Dermis blood vessel endothelial cell (primary cell): ENCODE measurements at places on chromosomes 11 and 22.
A peak's percentile ranks its signal among the peaks of the same experiment; 100 is the strongest.

DNA sequence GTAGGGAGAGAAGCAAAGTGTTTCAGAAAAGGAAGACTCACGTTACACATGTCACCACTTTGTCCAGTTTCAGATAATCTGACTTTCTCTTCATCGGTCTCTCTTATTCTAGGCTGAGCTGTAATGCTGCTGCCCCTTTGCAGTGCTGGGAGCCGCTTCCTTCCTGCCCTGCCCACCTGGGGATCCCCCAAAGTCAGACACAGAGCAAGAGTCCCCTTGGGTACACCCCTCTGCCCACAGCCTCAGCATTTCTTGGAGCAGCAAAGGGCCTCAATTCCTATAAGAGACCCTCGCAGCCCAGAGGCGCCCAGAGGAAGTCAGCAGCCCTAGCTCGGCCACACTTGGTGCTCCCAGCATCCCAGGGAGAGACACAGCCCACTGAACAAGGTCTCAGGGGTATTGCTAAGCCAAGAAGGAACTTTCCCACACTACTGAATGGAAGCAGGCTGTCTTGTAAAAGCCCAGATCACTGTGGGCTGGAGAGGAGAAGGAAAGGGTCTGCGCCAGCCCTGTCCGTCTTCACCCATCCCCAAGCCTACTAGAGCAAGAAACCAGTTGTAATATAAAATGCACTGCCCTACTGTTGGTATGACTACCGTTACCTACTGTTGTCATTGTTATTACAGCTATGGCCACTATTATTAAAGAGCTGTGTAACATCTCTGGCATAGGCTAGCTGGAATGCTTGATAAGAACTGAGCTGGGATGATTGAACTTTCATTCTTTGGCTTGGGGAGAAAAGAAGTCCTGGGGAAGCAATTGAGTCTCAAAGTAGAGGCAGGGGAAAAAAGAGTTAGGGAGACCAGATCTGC is 31.2 kb upstream of the SMIM35 start:
- no peak for DNase-seq

- DNase-seq, result peak; percentile 59
Observed at GRCh38 chr11:112343368-112344039, 82.8 kb upstream of the PLET1 start.

DNA sequence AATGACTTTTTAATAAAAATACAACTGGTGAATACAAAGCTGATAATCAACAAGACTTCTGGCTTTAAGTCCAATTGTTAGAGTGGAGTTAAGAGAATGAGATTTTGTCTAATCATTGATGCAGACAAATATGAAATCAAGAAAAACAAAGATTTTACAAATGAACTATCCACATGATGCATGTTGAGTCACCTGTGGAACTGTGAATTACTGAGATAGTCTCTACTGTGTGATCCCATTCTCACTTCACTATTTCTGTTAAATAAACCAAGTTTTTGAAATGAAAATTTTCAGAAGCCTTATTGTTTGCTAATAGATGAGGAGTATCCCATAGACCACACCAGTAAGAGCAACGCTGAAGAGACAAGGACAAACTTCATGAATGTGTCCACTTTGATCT is 8.4 kb upstream of the CTSC start:
- DNase-seq, result no peak

DNA sequence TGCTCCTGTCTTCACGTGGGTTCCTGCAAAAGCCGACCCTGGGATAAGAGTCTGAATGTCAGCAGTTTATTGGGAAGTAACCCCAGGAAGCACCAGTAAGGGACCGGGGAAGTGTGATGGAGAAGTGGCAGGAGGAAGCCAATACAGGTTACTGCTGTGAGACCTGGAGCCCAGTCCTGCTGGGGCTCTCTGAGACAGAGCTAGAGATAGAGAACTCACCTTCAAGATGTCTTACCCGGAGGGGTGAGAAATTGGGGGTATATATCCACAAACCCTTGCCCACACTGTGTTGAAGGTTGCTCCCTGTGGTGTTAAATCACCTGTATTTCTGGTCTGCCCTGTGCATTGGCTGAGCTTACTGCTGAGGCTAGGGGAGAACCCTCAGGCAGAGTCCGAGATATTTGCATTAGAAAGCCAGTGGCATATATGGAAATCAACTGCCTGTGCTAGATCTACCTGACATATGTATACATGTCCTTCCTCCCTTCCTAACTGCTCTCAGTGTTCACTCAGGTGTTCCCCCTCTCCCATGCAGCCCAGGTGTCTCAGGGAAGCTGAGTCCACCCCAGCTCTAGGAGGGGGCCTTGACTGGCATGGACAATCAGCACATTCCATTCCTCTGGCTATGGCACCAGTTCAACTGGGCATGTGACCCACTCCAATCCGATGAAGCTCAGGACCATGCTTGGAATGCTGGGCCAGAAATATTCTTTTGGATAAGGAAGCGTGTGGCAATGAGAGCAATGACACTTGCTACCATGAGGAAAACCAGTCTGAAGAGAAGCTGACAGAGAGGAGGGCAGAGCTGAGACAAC is 6.8 kb upstream of the MICAL2 start:
- DNase-seq, result no peak

DNA sequence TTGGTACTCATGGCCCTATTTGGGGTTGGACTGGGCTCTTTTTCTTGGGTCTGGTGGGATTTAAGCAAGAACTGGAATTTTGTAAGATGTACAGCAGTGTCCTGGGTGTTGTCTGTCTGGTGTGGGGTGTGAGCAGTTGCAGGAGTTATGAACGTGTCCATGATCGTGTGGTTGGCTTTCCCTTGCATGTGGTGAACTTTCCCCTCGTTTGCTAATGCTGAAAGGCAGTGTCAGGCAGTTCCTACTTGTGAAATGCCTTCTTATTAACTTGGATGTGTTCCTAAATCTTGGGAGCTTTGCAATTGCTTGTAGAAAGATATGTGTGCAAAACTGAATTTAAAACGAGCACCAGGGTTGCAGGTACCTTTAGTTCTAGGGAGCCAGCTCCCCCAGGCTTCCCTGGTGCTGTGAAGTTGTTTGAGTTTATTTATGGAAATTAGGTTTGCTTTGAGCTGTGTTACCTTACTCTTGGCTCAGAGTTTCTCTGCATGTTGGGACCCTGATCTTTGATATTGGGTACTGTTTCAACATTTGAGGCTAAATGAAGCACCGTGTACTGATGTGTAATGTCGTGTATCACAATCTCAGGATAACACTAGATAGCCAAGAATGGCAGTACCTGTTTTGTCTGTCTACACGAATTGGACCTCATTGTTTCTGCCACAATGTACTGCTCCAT is 35.8 kb upstream of the HSD17B12 start:
- DNase-seq, result peak; percentile 18

GRCh38 chr11:128521682-128522054 is 65.7 kb downstream of the ETS1 start:
- DNase-seq, result peak; percentile 47

DNA sequence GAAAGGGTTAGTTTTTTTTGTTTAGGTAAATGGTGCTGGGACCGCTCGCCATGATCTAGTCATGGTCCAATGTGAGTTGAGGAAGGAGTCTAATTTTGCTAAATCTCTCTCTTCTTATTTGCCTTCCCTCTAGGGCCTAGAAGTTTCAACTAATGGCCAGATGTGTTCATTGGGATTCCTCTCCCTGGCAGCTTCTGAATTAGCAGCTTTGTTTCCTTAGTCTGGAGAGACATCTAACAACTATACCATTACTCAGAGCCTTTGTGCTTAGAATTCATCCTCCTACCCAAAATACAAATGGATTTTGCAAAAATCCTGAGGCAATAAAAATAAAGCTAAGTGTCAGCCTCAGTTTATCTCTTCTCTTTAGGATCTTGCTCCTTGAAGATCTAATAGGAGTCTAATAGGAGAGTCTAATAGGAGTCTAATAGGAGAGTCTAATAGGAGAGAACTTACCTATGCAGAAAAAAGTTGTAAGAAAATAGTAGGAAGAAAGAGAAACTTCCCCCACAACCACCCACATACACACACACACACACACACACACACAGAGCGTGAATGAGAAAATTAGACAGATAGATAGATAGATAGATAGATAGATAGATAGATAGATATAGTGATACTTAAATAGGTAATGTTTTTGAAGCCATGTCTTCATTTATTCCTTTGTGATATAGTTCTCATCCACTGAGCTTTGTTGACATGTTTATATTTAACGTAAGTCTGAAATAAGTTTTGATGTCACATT is 980.5 kb upstream of the CNTN5 start:
- DNase-seq, result no peak

GRCh38 chr11:130141561-130142341 is 17.8 kb upstream of the ST14 start:
- DNase-seq, result no peak

- DNase-seq, result peak; percentile 48
Observed at GRCh38 chr11:85685820-85686459, at the start of gene CCDC89. Gene CCDC89 (minus strand): TSS chr11:85686195. CDS start chr11:85686130, 65 bp downstream.

DNA sequence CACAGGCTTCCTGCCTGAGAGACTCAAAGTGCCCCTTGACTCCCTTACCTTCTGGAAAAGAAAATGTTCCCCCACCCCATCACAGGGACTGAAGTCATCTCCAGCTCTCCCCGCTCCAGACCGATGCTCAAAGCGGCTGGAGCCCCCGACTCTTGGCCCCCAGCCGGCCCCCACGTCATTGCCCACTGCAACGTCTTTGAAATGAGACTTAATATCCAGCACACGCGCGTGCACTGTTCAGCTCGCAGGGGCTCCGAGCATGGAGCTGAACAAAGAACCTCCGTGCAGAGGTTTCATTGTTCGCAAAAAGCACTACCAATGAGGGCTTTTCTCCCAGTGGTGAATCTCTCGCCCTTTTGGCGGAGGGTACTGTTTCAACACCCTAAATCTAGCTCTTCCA is 313.4 kb upstream of the SORL1-AS1 start:
- DNase-seq, result no peak

DNA sequence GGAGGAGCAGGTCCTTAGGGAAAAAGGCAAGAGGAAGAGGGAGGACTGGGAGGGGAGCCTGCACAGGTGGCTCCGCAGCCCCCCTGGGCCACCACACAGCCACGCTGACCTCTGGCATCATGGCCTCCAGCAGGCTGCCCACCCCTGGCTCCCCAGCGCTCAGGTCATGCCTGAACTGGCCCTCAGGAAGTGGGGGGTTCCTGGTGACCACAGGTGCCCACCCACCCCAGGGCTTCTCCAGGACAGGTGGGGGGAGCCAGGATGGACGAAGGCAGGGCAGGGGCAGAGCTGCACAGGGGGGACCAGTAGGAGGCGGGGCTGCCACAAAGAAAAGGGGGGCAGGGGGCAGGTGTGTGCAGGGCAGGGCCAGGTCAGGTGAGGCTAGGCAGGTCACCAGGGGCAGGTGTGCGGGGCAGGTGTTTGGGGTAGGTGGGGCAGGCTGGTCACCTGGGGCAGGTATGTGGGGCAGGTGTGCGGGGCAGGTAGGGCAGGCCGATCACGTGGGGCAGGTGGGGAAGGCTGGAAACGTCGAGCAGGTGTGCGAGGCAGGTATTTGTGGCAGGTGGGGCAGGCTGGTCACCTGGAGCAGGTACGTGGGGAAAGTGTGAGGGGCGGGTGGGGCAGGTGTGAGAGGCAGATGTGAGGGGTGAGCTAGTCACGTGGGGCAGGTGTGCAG is 997 bp downstream of the DEAF1 start:
- no peak for DNase-seq

- peak; percentile 37 for DNase-seq
Observed at GRCh38 chr11:35376613-35377012, 42.7 kb downstream of the SLC1A2 start.

GRCh38 chr22:50517495-50518260 is 7.7 kb downstream of the SCO2 start:
- DNase-seq, result no peak

DNA sequence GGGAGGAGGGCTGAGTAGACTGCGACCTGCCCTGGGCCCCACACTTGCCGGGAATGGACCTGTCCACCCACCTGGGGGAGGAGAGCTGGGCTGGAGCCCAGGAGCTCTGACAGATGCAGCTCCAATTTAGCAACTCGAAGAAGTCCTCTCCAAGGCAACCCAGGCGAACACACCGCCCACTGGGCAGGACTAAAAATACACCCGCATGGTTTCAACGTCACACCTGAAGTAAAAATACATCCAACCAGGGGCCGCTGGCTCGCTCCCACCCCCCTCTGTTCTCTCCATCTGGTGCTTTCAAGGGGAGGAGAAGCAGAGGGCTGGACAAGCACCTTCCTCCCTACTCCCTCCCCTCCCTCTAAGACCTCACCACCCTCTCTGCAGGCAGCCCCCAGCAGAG is 119.9 kb downstream of the FEZ1 start:
- DNase-seq, result no peak

DNA sequence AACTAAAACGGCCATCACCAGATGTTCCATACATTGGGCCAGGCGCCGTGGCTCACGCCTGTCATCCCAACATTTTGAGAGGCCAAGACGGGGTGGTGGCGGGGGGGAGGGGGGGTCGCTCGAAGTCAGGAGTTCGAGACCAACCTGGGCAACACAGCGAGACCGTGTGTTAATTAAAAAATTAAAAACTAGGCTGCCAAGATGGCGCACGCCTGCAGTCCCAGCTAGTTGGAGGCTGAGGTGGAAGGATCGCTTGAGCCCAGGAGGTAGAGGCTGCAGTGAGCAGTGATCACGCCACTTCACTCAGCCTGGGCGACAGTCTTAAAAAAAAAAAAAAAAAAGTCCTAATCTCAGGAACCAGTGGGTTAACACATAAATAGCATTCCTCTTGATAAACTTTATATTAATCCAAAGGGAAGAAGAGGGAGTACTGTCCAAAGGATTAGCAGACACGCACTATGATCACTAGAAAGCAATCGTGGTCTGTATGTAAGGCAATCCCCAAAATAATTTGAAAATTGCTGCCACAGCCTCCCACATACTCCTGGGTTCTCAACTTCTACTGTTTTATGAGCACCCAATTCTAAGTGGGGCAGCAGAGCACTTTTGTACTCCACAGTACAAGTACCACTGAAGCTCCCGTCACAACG is 604 bp downstream of the PUS3 start:
- DNase-seq, result no peak

GRCh38 chr11:67027483-67027930 is 4.6 kb downstream of the SYT12 start:
- DNase-seq, result no peak

GRCh38 chr11:1628506-1629325 is 859 bp upstream of the KRTAP5-5 start:
- peak; percentile 67 for DNase-seq

GRCh38 chr11:31820438-31820818 is 9.3 kb upstream of the PAX6 start:
- DNase-seq, result no peak

- peak; percentile 98 for DNase-seq
Observed at GRCh38 chr11:123083623-123084029, 21.7 kb upstream of the HSPA8 start.

- DNase-seq, result no peak
Observed at GRCh38 chr22:30747493-30747892, 52.8 kb downstream of the OSBP2 start.

DNA sequence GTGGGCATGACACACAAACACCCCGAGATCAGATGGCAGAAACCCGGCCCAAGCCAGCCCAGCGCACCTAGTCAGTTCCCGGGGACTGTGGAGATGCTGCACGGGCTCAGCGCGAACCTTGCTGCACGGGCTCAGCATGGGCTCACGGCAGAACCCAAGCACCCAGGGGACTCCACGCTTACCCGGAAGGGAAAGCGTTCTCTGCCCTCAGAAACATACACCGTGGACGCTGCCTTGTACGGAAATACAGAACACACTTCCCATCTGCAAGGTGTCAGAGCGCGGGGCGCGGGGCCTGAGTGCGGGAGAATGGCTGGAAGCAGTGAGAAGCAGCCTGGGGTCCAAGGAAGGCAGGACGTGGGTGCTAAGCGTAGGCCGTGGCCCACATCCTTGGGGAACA is 319.9 kb downstream of the NTM start:
- DNase-seq, result no peak

- DNase-seq, result no peak
Observed at GRCh38 chr11:17921659-17922415, 91.0 kb downstream of the SERGEF start.

- no peak for DNase-seq
Observed at GRCh38 chr11:3041699-3042441, 15.4 kb downstream of the CARS1 start.
